ENCODE measurements at places on chromosomes 3 and 15. TPM values are rescaled to one million over a fixed set of nuclear protein-coding genes. Genes with fewer than 3 reads are reported as not detected.

- no peak for DNase-seq
These were observed 481.4 kb downstream of the NSUN3 start for GRCh38 chr3:94544131-94544789.

- no peak for DNase-seq
These were observed 914.9 kb upstream of the EPHA6 start for GRCh38 chr3:95899494-95899893.

The MAPKAPK3 gene
- total RNA-seq, result 18.9 TPM

The PLSCR5 gene
- total RNA-seq, result not detected

The CLDN16 gene
- total RNA-seq, result not detected

- DNase-seq, result no peak
These were observed 252.4 kb upstream of the CCDC54 start for GRCh38 chr3:107124885-107125284.

The ANKRD34C gene
- total RNA-seq, result not detected

The TGM4 gene
- total RNA-seq, result 0.26 TPM

The INSYN1 gene
- total RNA-seq, result 0.26 TPM

DNA sequence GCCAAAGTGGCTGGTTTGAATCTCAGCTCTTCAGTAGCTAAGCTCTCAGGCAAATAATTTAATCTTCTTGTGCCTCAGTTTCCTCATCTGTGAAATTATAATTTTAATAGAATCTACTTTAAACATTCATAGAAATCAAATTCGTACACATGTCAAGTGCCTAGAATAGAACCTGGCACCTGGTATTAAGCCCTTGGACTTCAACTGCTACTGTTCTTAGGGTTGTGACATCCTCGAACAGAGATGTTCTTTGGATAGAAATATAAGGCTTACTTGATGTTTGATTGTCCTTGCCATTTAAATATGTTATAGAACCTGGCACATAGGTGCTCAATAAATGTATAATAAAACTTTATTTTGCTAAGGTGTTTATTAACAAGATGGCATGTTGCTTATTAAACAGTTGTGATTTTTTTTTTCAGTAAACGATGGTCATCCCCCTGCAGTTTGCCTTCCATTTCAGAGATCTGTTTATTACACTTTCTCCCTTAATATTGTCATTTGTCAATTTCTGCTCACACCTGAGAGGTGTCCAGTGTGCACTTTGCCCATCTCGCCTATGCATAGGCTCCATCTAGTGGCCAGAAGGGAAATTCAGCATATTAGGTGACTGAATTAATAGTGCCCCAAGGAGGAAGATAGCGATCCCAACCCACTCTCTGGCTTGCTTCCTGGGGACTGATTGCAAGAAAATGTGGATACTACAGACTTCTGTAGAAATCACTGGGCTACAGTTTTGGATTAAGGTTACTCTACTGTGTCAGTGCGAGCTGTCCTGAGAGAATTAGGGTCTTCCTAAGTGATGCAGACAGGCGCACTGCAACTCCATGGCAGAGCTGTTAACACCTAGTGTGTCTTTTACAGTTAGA is 10.7 kb downstream of the IGF1R start:
- DNase-seq, result no peak

- no peak for DNase-seq
These were observed 6.8 kb downstream of the STOML1 start for GRCh38 chr15:73985101-73985873.

GRCh38 chr15:65529762-65530317 is 423 bp upstream of the HACD3 start:
- no peak for DNase-seq

DNA sequence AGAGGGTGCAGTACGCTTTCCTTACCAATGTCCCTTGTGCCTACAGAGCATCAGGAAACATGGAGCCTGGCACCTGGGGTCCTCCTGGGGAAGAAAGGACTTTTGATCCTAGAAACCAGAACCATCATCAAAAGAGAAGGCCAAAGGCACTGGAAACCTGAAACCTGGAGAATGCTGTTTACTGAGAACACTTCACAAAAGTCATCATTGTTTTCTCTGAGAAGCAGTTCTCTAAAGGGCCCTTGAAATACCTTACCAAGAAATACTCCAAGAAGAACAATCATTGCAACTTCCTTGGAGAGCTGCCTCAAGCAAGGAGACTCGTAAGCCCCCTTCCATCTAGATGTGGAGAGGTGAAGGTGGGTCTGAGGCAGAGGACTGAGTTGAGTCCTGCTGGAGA is 66.0 kb downstream of the TLE3 start:
- no peak for DNase-seq

All from pulmonary artery endothelial cell (primary cell).